SJSA1 (cell line): ENCODE measurements at places on chromosomes 5 and 9. TPM values are rescaled to one million over a fixed set of nuclear protein-coding genes. Genes with fewer than 3 reads are reported as not detected.

DNA sequence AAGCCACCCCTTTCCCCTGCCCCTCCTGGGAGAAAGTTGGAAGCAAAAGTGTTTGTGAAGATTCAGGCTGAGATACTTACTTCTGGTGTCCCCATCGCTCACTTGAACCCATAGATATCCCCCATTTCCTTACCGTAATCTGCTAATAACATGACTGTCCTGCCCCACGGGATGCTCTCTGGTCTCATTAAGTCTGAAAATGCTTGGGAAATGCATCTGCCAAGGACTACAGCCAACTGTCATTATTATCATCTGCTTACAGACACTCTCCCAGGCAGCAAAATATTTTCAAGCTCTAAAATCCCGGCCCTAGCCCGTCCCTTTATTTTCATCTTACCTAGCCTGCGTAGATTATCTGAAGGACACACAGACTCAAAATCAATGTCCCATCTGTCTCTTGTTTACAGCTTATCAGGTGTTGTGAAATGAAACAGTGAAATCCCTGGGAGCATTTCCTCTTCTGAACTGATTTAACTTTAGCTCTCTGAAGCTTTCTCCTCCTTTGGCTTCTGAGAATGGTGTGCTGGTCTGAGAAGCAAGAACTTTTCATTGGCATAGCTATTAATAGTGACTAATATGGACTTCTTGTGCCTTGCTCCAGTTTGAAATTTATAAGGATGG, 126.9 kb upstream of the OSMR start:
- H3K27ac ChIP-seq: peak overlapping the region; percentile 80
- no peak overlapping the region for H3K4me3 ChIP-seq
- H3K27me3 ChIP-seq: no peaks in the 10 kb centered on the region
- H3K4me1 ChIP-seq: peaks cover 26% of the 10 kb centered on the region
- H3K36me3 ChIP-seq: no peaks in the 10 kb centered on the region
- DNase-seq: no peak

The ZDHHC21 gene
- 3.4 and 5.0 TPM in 2 replicates for total RNA-seq

GRCh38 chr5:155254399-155254798, 240.8 kb downstream of the KIF4B start:
- H3K27me3 ChIP-seq: no peaks in the 10 kb centered on the region
- no peak for DNase-seq
- H3K27ac ChIP-seq: no peak overlapping the region
- no peaks in the 10 kb centered on the region for H3K4me1 ChIP-seq
- no peaks in the 10 kb centered on the region for H3K36me3 ChIP-seq

DNA sequence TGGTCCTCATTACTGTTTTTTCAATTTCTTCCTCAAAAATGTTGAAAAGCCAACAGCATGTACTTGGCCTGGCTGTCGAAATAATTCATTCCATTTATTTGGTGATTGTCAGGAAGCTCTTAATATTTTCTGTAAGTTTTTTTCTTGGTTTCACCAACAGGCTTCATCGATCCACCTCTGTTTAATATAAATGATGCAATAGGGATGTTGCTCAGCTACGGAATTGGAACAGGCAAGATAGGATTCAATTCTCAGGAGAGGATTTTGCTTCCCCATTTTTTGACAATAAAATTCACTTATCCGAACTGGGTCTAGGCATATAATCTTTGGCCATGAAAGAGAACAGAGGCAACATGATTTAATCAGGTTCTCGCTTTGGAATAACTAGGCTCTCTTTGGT, 30.8 kb downstream of the C5 start:
- DNase-seq: no peak
- H3K36me3 ChIP-seq: no peaks in the 10 kb centered on the region
- H3K27ac ChIP-seq: no peak overlapping the region

DNA sequence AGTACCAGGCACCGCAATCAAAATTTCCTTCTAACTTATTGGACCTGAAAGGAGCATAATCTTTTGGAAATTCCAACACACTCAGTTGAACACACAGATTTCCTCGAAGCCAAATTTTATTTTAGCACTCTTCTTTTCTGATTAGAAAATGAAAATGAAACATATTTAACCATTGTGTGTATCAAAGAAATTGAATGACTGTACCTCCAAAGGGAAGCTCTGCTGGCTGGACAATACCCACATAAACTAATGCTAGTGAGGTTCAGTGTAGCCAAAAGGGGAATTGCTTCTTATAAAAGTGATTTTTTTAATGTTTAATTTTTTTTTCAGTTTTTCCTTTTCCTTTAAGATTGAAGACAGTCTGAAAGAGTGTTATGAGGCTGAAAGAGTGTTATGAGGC, 239.6 kb upstream of the NREP start:
- H3K4me1 ChIP-seq: peaks cover 40% of the 10 kb centered on the region
- no peak for DNase-seq
- no peaks in the 10 kb centered on the region for H3K27me3 ChIP-seq
- peak overlapping the region; percentile 23 for H3K27ac ChIP-seq
- no peak overlapping the region for H3K4me3 ChIP-seq

DNA sequence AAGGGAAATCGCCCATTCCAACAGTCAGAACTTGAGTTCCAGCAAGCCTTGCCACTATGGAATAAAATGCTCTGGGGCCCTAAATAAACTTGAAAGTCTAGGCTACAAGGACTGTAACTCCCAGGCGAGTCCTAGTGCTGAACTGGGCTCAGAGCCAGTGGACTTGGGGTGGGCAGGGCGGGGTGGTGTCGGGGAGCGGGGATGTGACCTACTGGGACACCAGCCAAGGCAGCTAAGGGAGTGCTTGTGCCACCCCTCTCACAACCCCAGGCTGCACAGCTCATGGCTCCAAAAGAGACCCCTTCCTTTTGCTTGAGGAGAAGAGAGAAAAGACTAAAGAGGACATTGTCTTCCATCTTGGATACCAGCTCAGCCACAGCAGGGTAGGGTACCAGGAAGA, 61.5 kb downstream of the MEIKIN start:
- no peaks in the 10 kb centered on the region for H3K4me1 ChIP-seq
- H3K27ac ChIP-seq: no peak overlapping the region
- no peaks in the 10 kb centered on the region for H3K36me3 ChIP-seq
- H3K27me3 ChIP-seq: 0 out of 2 replicates have a peak, but pooled peaks cover 3% of the 10 kb centered on the region
- no peak overlapping the region for H3K4me3 ChIP-seq

The CXCL14 gene
- total RNA-seq: 0.29 TPM in 1 of 2 replicates, not detected in the other

The CTSV gene
- total RNA-seq: 0.05 TPM in 1 of 2 replicates, not detected in the other

DNA sequence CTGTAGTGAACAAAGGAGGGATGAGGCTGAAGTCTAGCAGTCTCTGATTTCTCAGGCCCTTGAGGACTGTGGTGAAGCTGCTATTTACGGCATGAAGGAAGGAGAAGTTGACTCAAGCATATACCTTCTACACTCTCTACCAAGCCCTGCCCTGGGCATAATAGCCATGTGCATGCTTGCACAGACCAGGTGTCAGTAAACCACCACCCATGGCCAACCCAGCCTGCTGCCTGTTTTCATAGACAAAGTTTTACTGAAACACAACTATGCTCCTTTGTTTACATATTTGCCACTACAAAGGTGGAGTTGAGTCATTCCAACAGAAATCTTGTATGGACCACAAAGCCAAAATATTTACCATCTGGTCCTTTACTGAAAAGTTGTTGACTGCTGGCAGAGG, 126.9 kb downstream of the PAPPA start:
- peak; percentile 78 for DNase-seq
- peak overlapping the region; percentile 92 for H3K27ac ChIP-seq
- peaks cover 69% of the 10 kb centered on the region for H3K4me1 ChIP-seq
- no peak overlapping the region for H3K4me3 ChIP-seq

The MPDZ gene
- total RNA-seq: 20.4 and 25.2 TPM in 2 replicates

DNA sequence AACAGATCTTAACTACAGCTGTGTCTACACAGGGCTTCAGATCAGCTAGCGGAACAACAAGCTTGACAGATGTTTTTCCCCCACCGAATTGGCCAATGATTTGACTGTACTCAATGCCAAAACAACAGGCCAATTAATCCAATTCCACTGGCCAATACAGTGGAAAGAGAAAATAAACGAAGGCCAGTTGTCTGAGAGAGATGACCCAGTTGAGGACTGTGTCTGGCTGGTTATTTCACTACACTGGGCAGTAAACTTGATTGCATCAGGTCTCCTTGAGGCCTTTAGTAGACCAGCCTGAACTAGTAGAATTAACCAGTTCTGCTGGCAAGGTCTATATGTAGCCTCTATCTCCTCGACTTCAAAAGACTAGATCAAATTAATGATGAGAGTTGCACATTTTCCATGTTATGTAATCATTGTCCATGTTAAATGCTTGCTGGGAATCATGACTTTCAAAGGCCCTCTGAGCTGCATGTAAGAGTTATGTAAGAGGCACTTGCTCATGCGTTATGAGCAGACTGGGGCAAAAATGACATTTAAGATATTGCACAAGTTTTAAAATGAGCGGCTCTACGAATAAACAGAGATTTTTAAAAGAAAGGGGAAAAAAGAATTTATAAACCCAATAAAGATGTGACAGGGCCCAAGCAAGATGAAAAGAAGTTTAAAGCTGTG, 28.3 kb downstream of the SMIM23 start:
- H3K27me3 ChIP-seq: peaks cover 14% of the 10 kb centered on the region
- H3K36me3 ChIP-seq: no peaks in the 10 kb centered on the region
- no peaks in the 10 kb centered on the region for H3K4me1 ChIP-seq
- no peak overlapping the region for H3K4me3 ChIP-seq

DNA sequence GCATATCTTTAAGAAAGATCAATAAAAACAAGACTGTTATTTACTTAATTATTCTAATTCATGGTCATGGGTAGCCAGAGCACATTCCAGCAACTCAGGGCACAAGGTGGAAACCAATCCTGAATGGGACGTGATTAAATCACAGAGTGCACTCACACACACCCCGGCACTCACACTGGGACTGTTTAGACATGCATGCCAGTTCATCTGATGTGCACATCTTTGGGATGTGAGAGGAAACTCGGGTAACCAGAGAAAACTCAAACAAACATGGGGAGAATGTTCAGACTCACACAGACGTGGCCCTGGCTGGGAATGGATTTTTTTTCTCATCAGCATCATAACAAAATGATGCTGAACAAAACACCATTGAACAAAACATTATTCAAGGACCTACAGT, 29.4 kb downstream of the SMAD5 start:
- no peak for DNase-seq
- H3K36me3 ChIP-seq: peaks cover 67% of the 10 kb centered on the region
- no peak overlapping the region for H3K4me3 ChIP-seq
- no peaks in the 10 kb centered on the region for H3K27me3 ChIP-seq

DNA sequence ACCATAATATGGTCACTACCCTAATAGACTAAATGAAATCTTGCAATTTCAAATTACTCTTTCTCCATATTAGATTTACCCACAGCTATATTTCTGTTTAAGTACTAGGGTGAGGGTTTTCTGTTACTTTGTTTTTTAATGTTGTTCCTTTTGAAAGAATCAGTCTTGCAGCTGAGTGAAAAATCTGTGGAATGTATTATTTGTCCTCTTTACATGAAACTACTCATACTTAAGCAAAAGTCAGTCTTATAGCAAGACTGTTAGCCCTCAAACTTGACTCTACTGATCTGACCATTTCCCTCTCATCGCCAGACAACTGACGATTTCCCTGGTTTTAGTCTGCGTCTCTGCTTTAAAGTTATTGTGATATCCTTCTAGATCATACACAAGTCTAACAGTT, 84.0 kb downstream of the PIK3R1 start:
- H3K27ac ChIP-seq: no peak overlapping the region
- no peaks in the 10 kb centered on the region for H3K27me3 ChIP-seq
- peaks cover 41% of the 10 kb centered on the region for H3K36me3 ChIP-seq
- H3K4me1 ChIP-seq: no peaks in the 10 kb centered on the region
- DNase-seq: no peak

GRCh38 chr9:15086156-15086763, 176.0 kb upstream of the FREM1 start:
- DNase-seq: no peak
- H3K4me1 ChIP-seq: no peaks in the 10 kb centered on the region
- H3K4me3 ChIP-seq: no peak overlapping the region

The FOXD4L5 gene
- not detected in 2 replicates for total RNA-seq

The MYORG gene
- total RNA-seq: 0.37 and 0.97 TPM in 2 replicates

The TEK gene
- 3.2 and 4.0 TPM in 2 replicates for total RNA-seq

- no peak for DNase-seq
- H3K36me3 ChIP-seq: no peaks in the 10 kb centered on the region
- H3K4me1 ChIP-seq: no peaks in the 10 kb centered on the region
- peaks cover 8% of the 10 kb centered on the region; the same call in 1 of the 2 replicates for H3K27me3 ChIP-seq
- no peak overlapping the region for H3K27ac ChIP-seq
These were observed 125.0 kb upstream of the PITX1 start for GRCh38 chr5:135158982-135159381.

- H3K27me3 ChIP-seq: no peaks in the 10 kb centered on the region
- no peak for DNase-seq
- H3K4me3 ChIP-seq: no peak overlapping the region
- no peak overlapping the region for H3K27ac ChIP-seq
- no peaks in the 10 kb centered on the region for H3K4me1 ChIP-seq
These were observed 524.5 kb downstream of the TMEM38B start for GRCh38 chr9:106218854-106219253.

The TRIM52 gene
- 2.4 and 5.2 TPM in 2 replicates for total RNA-seq

DNA sequence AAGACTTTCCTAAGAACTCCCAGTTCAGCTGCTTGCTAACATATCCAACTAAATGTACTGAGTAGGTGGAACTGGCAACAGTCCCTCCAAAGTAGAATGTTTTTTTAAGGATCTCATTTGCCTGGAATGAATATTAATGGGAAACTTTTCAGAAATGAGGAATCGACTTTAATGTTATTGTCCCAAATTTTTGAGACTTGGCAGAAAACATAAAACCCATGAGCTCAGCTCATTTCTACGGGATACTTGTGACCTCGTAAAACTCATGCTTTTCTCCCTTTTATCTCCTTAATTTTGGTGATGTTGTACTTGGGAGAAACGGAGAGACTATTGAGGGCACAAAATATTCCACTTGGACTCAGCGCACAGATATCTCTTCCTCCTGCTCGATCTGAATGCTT, 296.8 kb downstream of the EBF1 start:
- H3K27me3 ChIP-seq: no peaks in the 10 kb centered on the region
- no peaks in the 10 kb centered on the region for H3K4me1 ChIP-seq
- no peak overlapping the region for H3K4me3 ChIP-seq
- H3K36me3 ChIP-seq: no peaks in the 10 kb centered on the region

DNA sequence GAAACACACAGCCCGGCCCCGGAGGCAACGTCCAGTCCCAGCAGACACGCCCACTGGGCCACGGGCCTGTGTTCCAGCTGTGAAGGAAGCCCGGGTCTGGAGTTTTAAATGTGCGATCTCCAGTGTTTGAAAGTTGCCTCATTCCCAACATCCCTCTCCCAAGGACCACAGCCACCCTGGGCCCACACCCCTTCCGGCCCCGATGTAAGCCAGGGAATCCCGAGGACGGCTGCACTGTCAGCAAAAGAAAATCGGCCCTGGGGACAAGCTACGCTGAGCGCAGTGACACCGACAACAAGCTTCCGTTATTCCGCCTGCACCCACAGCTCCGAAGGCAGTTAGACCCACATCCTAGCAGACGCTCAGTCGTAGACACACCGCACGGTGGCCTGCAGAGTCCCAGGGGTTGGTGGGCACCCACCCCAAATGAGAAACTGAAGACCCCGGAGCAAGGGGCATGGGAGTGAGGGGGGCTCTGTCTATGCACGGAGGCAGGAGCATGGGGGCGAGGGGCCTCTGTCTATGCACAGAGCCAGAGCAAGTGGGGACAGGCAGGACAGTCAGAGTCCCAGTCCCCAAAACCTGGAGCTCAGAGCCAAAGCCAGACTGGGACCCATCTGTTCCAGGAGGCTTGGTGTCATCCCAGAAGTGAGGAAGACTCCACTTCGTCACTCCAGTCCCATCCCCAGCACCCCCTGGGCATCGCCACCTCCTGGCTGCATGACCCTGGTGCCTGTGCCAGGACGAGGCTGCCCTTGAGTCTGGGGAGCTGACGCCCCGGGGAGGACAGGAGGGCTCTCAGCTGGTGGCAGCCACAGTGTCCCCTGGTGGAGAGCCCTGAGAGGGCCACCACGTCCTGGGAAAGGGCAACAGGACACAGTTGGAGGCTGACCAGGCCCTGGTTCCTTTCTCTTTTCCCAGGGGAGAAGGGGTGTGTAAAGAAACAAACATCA, 23.4 kb downstream of the GLT6D1 start:
- H3K27ac ChIP-seq: no peak overlapping the region
- no peaks in the 10 kb centered on the region for H3K36me3 ChIP-seq
- H3K4me1 ChIP-seq: no peaks in the 10 kb centered on the region
- no peak overlapping the region for H3K4me3 ChIP-seq

The ESM1 gene
- total RNA-seq: 0.13 and 1.8 TPM in 2 replicates
